ENCODE measurements at places on chromosomes 11 and 22.

GRCh38 chr22:39928536-39929520, 27.9 kb downstream of the GRAP2 start:
- H3K27ac ChIP-seq, result no peak overlapping the region
- no peak for DNase-seq
- no peaks in the 10 kb centered on the region for H3K27me3 ChIP-seq
- H3K4me3 ChIP-seq, result no peak overlapping the region
- no peaks in the 10 kb centered on the region for H3K36me3 ChIP-seq

DNA sequence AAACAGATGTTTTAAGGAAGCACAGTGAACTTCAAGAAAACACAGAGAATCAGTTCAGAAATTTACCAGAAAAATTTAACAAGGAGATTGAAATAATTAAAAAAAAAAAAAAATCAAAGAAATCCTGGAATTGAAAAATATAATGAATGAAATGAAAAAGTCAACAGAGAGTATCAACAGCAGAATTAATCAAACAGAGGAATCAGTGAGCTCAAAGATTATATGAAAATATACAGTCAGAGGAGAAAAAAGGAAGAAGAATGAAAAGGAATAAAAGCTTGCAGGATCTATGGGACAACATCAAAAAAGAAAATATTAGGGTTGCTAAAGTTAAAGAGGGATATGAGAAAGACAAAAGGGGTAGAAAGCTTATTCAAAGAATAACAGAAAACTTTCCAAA, 82.3 kb downstream of the XRRA1 start:
- no peak for DNase-seq
- no peak overlapping the region for H3K27ac ChIP-seq
- no peaks in the 10 kb centered on the region for H3K4me1 ChIP-seq

GRCh38 chr11:85699957-85700741, 14.2 kb upstream of the CCDC89 start:
- no peak overlapping the region for H3K27ac ChIP-seq
- no peaks in the 10 kb centered on the region for H3K4me1 ChIP-seq
- no peaks in the 10 kb centered on the region for H3K36me3 ChIP-seq

DNA sequence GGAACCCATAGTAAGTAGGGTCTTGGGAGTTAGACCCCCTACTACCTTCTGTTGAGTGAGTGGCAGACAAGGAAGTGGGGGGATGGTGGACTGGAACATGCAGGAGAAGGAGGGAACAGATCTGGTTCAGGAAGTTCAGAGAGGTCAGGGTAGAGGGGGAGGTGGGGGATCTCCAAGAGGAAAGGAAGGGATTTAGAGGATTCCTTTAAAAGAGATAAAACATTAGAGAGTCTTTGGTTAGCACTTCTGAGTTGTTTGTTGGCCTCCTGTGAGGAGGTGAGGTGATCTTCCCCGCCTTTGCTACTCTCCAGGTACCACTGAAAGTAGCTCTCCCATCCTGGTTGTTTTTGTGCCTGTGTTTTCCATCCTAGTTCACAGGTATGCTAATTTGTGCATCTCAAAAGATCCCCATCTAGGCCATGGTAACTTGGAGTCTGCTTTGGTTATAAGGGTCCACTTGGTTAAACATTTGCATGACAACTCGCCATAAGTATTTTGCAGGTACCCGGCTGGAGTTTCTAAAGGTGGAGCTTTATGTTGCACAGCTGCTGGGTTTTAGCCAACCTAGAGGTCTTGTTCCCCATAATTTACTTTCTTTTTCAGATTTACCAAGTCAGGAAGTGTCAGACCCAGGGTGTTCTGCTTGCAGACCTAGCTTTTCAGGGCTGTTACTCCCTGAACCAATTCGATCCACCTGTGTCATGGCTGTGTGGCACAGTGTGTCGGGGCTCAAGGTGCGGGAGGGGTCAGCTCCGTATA, 79.3 kb upstream of the SORL1 start:
- no peaks in the 10 kb centered on the region for H3K36me3 ChIP-seq
- no peak overlapping the region for H3K27ac ChIP-seq
- H3K27me3 ChIP-seq, result no peaks in the 10 kb centered on the region
- no peak for DNase-seq
- H3K4me3 ChIP-seq, result peak overlapping the region; percentile 11
- peaks cover 20% of the 10 kb centered on the region for H3K4me1 ChIP-seq

GRCh38 chr22:24521791-24522245, 26.7 kb downstream of the UPB1 start:
- DNase-seq, result peak; percentile 82
- H3K4me3 ChIP-seq, result no peak overlapping the region
- H3K4me1 ChIP-seq, result no peaks in the 10 kb centered on the region
- H3K27ac ChIP-seq, result no peak overlapping the region
- H3K36me3 ChIP-seq, result no peaks in the 10 kb centered on the region

- no peaks in the 10 kb centered on the region for H3K4me1 ChIP-seq
- no peaks in the 10 kb centered on the region for H3K36me3 ChIP-seq
- H3K27me3 ChIP-seq, result no peaks in the 10 kb centered on the region
- no peak for DNase-seq
Observed at GRCh38 chr11:8586184-8586583, 7.8 kb downstream of the STK33 start.

DNA sequence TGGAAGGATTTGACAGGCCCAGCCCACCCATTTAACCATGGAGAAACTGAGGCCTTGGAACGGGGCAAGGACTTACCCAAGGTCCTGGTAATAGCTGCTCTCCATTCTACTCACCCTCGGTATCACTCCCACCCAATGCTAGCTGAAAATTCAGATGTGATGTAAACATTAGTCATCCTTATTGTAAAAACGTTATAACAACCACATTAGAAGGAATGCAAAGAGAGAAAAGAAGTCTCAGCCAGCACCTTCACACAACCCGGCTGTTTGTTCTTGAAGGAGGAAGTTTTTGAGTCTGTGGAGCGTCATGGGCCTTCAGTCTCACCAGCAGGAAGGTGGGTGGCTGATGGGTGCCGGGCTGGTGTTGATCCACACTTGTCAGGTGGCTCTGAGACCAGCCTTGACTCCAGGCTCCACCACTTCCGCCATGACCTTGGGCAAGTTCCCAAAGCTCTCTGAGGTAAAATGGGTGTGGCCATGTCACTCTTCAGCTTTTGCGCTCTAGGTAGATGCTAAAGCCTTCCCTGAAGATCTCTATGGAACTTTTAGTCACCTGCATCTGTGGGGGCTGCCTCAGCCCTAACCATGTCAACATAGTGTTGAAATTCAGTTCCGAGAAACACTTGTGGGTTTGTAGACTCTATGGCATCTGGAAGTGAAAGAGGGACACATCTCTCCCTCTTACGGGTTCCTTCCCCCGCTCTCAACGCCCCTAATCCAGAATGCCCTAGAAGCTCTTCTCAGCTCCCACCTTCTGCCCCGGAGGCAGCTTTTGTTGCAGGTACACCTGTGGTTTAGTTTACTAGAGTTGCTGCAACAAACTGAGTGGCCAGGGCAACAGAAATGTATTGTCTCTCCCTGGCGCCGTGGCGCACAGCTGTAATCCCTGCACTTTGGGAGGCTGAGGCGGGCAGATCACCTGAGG, 14.8 kb downstream of the CD6 start:
- H3K4me3 ChIP-seq, result no peak overlapping the region
- no peak for DNase-seq
- no peaks in the 10 kb centered on the region for H3K4me1 ChIP-seq

GRCh38 chr11:45918331-45918941, 759 bp upstream of the PEX16 start:
- peaks cover 3% of the 10 kb centered on the region for H3K36me3 ChIP-seq
- peak overlapping the region; percentile 43 for H3K27ac ChIP-seq
- H3K4me3 ChIP-seq, result peak overlapping the region; percentile 90
- H3K4me1 ChIP-seq, result peaks cover 29% of the 10 kb centered on the region
- no peak for DNase-seq

DNA sequence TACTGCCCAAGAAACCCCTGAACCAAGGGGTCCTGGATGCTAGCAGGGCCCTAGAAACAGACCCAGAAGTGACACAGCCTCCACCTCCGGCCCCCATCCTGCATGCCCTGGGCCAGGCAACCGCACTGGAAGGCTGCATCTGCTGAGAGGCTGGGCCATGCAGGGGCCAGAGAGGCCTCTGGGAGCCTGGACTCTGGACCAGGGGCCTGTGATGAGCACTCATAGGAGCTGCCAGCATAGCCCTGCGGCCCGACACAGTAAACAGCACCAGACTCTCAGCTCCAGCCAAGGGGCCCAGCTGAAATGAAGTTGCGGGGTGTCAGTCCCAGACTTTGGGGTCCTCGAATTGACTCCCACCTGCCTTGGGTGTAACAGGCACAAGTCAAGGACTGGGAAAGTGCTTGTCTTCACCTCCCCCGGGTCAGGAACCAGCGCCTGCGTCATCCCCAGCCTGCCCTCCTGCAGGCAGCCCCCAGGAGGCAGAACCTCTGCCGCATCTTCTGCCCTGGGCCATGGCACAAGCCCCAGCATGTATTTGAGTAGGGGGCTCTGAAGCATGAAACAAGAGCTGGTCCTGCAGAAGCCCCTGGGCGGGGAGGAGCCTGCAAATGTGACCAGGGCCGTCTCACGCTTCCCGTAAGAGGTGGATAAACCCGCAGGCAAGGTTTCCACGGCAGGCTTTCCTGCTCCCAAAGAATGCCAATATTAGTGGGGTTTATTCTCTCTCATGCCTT, 25.2 kb upstream of the CCND1 start:
- H3K4me3 ChIP-seq, result no peak overlapping the region
- no peak for DNase-seq
- peaks cover 4% of the 10 kb centered on the region for H3K4me1 ChIP-seq
- no peak overlapping the region for H3K27ac ChIP-seq
- no peaks in the 10 kb centered on the region for H3K27me3 ChIP-seq

GRCh38 chr11:101993172-101993571, 54.1 kb upstream of the CFAP300 start:
- no peaks in the 10 kb centered on the region for H3K36me3 ChIP-seq
- no peak for DNase-seq
- no peaks in the 10 kb centered on the region for H3K27me3 ChIP-seq
- no peaks in the 10 kb centered on the region for H3K4me1 ChIP-seq
- H3K4me3 ChIP-seq, result no peak overlapping the region

DNA sequence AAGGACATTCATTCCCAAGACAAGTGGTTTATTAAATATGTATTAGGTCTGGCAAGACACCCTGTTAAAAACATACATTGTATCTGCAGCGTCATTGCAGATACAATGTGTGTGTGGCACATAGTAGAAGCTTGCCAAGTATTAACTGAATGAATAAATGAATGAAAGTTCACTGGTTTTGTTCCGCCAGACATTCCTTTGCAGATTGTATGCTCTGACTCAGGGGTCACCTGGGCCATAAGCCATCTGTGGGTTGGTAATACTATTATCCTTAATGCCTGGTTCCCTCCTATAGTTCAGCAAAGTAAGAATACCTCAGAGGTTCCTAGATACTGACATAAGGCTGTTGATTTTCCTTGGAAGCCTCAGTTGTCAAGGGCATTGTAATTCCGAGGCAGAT, 377.3 kb upstream of the CCDC90B start:
- no peaks in the 10 kb centered on the region for H3K27me3 ChIP-seq
- no peaks in the 10 kb centered on the region for H3K36me3 ChIP-seq
- DNase-seq, result no peak

GRCh38 chr11:12502046-12502445, 124.7 kb downstream of the PARVA start:
- no peak overlapping the region for H3K4me3 ChIP-seq
- no peaks in the 10 kb centered on the region for H3K4me1 ChIP-seq
- no peak for DNase-seq
- no peaks in the 10 kb centered on the region for H3K27me3 ChIP-seq
- no peaks in the 10 kb centered on the region for H3K36me3 ChIP-seq

- H3K4me1 ChIP-seq, result peaks cover 13% of the 10 kb centered on the region
- no peaks in the 10 kb centered on the region for H3K36me3 ChIP-seq
- H3K27ac ChIP-seq, result no peak overlapping the region
- DNase-seq, result no peak
Observed at GRCh38 chr11:63445720-63446119, 45.2 kb downstream of the PLAAT5 start.

DNA sequence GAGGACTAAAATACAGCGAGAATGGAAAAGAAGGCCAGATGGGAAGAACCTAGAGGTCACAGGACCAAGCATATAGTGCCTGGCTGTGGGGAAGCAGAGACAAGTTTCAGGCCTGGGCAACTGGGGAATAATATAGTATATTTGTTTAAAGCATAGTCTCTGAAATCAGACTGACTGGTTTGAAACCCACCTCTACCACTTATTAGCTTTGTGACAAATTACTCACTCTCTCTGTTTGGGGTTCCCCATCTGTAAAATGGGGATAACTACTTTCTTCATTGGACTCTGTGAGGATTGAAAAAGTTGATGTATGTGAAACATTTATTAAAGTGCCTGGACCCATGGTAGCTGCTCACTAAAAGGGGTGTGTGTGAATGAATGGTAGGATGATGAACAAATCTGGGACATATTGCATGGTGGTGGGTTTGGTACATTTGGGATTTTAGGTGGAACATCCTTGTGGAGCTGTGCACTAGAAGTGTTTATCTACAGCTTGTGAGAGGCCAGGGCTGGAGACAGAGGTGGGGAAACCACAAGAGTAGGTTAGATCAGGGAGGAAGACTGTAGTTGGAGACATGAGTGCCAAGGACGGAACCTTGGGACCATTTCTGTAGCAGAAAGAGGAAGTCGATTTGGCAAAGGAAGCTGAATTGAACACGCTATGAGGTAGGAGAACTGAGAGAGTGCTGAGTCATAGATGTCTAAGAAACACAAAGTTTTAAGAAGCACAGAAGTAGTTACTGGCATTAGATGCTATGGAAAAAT, 52.6 kb downstream of the SWAP70 start:
- no peak overlapping the region for H3K27ac ChIP-seq
- H3K4me1 ChIP-seq, result peaks cover 6% of the 10 kb centered on the region
- peaks cover 23% of the 10 kb centered on the region for H3K36me3 ChIP-seq
- no peak overlapping the region for H3K4me3 ChIP-seq
- DNase-seq, result no peak

- H3K4me1 ChIP-seq, result no peaks in the 10 kb centered on the region
- H3K27ac ChIP-seq, result no peak overlapping the region
Observed at GRCh38 chr11:112615238-112615637, 346.0 kb upstream of the NCAM1 start.

DNA sequence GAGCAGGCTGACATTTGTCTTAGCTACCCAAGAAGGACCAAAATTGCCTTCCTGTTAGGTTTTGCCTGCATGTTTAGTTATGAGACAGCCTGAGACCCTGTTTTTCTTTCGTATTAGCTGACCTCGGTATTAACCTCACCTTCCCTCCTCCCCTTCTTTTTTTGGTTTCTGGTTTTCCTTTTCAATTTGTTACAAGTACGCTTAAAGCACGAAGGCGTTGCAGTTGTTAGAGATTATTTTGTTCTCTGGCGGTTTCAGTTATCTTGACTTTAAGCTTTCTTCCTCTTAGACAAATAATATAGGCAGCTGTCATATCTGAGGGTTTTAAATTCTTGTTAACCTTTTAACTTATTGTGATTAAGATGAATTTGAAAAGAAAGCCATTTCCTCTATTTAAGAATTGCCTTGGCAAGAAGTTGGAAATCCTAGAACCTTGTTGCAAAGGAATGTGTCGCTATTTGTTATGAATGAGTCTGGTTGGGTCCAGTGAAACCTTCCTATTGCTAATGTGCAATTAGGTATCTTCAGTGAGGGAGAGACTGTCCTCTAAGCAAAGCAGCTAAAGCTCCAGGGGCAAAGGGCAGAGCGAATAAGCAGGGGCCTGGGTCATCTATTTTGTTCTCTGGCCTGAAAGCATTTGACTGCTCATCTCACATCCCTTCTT, 45.7 kb downstream of the PACS1 start:
- H3K36me3 ChIP-seq, result no peaks in the 10 kb centered on the region
- H3K4me3 ChIP-seq, result no peak overlapping the region
- H3K27ac ChIP-seq, result no peak overlapping the region
- peaks cover 22% of the 10 kb centered on the region for H3K4me1 ChIP-seq

All from H1 (cell line).